SJSA1 (cell line): ENCODE measurements at places on chromosomes 5 and 9. TPM values are rescaled to one million over a fixed set of nuclear protein-coding genes. Genes with fewer than 3 reads are reported as not detected.

The FSTL4 gene
- 2.1 and 3.6 TPM in 2 replicates for total RNA-seq

The GARIN3 gene
- total RNA-seq: not detected in 2 replicates

The SLC25A2 gene
- total RNA-seq: 0.11 and 0.75 TPM in 2 replicates

The LTC4S gene
- total RNA-seq: 0.68 TPM in 1 of 2 replicates, not detected in the other

The CCDC192 gene
- not detected in 2 replicates for total RNA-seq

The SCGB3A2 gene
- not detected in 2 replicates for total RNA-seq

The SLC45A2 gene
- total RNA-seq: not detected in 2 replicates

- no peak for DNase-seq
These were observed 171.0 kb downstream of the MSX2 start for GRCh38 chr5:174895360-174895759.

DNA sequence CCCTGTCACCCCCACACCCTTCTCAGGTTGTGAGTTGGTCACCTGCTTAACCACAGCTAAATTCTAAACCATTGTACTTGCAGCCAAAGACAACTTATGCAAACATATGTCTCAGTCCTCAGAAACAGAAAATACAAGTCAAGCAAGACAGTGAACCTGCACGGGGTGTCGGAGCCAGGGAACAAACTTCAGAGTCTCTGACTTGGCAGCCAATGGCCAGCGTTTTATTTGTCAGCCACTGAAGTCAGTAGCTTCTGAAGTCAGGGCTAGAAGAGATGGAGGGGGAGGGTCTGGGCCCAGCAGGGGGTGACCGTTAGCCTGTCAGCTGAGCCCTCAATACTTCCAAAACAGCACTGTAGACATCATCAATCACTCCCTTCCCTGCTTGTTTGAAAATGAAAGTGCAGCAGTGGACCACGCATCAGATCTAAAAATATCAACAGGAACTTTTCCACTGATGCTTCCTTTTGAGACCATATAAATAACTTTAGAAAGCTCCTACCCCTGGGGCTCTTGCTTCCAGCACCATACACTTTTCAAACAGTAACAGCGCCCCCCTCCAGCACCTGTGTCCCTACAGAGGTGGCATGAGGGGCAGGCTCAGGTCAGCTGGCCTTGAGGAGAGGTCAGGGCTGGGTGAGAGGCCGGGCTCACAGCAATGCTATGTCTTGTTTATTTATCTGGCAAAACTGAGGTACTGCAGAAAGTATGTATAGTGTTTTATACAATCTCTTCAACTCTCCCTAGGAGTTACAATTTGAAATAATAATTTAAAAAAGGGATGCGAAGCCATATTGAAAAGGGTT, 142.5 kb downstream of the ACER2 start:
- DNase-seq: no peak

DNA sequence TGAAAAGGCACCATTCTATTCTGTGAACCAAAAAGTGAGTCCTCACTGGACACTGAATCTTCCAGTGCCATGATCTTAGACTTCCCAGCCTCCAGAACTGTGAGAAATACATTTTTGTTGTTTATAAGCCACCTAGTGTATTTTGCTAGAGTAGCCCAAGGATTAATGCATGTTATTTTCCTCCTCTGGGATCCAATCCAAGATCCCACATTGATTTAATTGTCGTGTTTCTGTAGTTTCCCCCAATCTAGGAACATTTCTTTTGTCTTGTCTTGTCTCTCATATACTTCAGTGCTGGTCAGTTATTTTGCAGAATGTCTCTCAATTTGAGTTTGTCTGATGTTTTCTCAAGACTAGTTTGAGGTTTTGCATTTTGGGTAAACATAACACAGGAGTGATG, 36.4 kb downstream of the GDNF start:
- no peak for DNase-seq

DNA sequence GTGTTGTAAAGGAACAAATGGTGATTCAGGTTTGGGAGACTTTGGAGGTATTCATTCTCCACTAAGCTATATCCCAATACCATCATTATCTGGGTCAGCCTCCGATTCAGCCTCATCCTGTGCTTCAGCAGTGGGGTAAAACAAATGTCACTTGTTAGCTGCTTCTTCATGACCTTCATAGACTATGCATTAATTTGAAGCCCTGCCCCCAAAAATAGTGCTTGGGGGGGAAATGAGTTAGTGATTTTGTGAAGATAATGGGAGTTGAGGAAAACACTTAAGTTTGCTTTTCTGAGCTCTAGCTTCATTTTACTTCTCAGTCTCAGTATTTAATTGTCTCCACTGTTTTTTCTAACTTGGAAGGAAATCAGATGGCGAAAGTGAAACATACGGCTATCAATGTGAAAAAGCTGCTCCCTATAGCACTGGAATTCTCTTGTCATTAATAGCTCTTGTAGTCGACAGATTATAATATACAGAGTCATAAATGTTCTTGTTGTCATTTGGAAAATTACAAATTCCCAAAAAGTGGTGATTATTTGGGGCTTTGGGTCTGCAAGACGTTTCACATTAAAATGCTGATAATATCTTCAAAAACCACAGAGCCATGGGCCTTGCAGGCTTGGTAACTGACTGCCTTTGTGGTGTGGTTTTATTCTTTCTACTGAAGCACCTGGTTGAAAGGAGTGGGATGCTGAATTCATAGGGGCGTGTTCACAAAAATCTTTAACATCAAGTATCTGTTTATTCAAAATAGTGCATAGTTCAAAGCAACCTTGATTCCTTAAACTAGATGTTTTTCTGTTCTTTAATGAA, 40.0 kb downstream of the PIK3R1 start:
- no peak for DNase-seq

DNA sequence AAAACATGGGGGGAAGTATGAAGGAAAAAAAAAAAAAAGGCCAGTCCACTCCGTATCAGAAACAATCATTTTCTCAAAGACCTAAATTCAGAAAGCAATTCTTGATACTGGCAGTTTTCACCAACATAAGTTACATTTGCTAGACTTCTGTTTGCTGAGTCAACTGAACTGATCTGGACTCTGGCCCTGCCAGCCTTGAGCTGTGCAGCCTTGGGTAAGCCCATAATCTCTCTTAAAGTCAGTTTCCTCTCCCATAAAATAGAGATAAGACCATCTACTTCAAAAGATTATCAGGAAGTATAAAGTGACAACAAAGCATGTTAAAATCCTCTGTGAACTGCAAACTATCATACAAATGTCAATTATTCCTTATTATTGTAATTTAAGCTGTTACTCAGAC, 106.8 kb downstream of the MAPKAP1 start:
- no peak for DNase-seq

DNA sequence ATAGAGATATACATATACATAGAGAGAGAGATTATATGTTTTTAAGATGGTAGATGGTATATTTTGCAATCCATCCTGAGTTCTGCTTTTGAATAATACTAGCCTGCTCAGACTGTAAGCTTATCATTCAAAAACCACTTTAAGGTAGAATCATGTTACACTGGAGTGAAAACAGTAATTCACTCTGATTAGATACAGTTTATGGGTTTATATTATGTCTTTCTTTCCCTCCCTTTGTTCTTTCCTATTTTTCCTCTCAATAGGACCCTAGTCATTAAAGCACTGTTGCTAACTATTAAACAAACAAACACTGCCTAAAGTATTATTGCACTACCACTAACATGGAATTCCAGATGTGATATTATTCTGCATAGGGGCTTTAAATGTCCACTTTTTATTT, 202.0 kb downstream of the ADAMTSL1 start:
- no peak for DNase-seq
